ENCODE measurements at places on chromosomes 7 and 10. TPM values are rescaled to one million over a fixed set of nuclear protein-coding genes. Genes with fewer than 3 reads are reported as not detected.

GRCh38 chr10:26361971-26362370 lies 76.2 kb upstream of the APBB1IP start:
- no peak for DNase-seq

- DNase-seq: no peak
Measured at GRCh38 chr10:48574322-48574796, 30.5 kb downstream of the ARHGAP22 start.

GRCh38 chr7:4713183-4713784 lies 31.2 kb downstream of the FOXK1 start:
- DNase-seq: peak; percentile 44

- no peak for DNase-seq
Measured at GRCh38 chr7:7266257-7266881, 84.0 kb downstream of the C1GALT1 start.

DNA sequence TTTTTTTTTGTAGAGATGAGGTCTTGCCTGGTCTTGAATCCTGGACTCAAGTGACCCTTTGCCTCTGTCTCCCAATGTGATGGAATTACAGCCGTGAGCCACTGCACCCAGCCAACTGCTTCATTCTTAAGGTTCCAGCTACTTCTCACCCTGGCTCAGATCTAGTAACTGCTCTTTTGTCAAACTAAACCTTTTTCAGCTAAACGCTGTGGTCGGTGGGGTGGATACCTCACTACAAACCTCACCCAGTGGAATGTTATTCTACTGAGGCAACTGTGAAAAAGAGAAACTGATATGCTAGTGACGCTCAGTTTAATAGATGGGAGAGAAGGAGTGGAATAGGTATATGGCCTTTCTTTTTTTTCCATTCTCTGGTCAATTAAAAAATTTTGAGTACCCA lies 1.7 kb upstream of the MRLN start:
- DNase-seq: no peak

NRCAM gene
- 4.0 TPM for total RNA-seq

Measured in Peyer's patch (tissue), 4 donors.